Fibroblast of skin of back (primary cell): ENCODE measurements at places on chromosomes 1 and 21.

- DNase-seq = no peak
These were observed 112.5 kb downstream of the DNM3 start for GRCh38 chr1:171953835-171954234.

DNA sequence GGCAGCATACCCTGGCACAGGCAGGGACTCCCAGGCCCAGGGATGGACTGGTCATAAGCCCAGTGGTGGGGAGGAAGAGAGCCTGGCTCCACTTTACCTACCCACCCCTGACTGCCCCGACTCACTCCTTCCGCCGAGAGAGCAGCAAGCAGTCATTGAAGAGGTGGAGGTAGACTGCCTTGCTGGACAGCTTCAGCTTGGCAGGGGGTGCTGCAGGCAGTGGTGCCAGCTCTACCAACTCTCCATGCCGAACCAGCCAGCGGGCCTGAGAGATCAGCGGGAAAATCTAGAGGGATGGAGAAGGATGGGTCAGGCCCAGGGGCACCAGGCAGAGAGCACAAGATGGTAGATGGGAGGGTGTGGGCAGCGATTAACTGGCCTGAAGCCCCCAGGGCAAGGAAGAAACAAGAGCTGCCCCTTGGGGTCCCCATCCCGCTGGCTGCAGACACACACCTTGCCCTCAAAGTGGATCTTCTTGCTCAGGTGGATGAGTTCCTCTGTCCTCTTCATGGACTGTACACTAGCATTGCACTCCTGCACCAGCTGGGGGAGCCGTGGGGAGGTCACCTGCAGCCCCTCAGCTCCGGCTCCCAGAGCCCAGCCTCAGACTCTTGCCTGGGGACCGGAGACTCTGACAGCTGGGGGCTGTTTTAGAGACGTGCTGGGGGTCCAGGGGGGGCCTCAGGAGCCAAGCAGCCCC, 7.7 kb downstream of the ARHGEF19 start:
- no peak for DNase-seq

GRCh38 chr1:197761654-197762053, 13.6 kb downstream of the DENND1B start:
- no peak for DNase-seq

DNA sequence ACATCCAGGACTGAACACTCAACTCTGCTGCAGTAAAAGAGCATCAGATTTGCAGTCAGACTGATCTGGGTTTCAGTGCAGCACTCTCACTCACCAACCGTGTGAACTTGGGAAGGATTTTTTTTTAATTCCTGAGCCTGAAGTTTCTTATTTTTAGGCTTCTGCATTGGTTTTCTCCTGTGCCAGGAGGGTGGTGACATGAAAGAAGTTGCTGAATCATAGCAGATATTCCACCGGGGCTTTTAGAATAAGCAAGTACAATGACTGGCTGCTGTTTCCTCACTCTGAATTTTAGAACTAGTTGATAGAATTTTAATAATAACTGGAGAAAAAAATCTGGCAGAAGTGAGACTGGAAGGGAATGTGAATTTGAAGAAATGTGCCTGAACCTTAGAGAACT, 11.6 kb downstream of the ADAM30 start:
- no peak for DNase-seq

- DNase-seq = no peak
These were observed 155.7 kb downstream of the TNFSF18 start for GRCh38 chr1:172895050-172895460.
